Muscle of arm (tissue), 14 donors: ENCODE measurements at places on chromosomes 4 and X. TPM values are rescaled to one million over a fixed set of nuclear protein-coding genes. Genes with fewer than 3 reads are reported as not detected.

- no peak for DNase-seq
Observed at GRCh38 chr4:105272002-105272401, 125.3 kb downstream of the TET2 start.

DNA sequence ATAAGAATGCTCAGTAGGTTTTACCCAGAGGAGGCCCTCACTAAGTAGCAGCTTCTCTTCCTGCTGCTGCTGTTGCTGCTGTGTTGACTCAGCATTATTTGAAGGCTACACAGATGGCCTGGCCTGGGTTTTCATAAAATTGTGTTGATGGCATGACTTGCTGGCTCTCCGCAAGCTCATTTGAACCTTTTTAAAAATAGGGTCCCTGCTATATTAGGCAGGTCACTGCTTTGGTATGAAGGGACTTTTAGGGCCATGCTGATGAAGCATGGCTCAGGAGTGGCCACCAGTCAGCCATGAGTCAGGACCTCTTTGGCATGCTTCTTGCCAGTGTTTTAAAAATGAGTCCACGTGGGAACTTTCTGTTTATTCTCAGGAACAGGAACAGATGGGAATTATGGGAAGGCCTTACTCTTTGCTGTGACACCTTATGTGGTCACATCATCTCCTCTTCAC, 128.7 kb downstream of the MID1IP1 start:
- no peak for DNase-seq

- DNase-seq, result no peak
Observed at GRCh38 chrX:39676434-39676833, 421.3 kb downstream of the BCOR start.

DNA sequence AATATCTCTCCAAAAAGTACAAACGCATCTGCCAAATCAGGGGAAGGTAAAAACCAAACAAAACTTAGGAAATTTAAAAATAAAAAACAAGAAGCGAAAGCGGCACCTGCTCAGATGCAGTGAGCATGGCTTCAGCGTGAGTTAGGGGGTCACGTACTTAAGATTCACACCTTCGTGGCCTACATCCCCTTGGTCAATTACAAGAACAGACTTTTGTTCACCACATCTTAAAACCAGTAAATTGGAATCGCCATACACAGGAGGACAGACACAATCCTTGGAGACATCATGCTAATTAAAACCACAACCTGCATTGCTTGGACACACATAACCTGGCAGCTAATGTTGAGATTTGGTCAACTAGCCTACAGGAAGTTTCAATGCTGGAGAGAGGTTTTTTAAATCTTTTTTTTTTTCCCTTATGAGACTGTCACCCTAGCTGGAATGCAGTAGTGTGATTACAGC, 12.5 kb upstream of the SEL1L3 start:
- DNase-seq, result no peak

GRCh38 chrX:623599-624315, 6.8 kb upstream of the SHOX start:
- no peak for DNase-seq

Gene SSX7
- not detected for polyA plus RNA-seq

Gene MAP9
- not detected for polyA plus RNA-seq

Gene SH2D1A
- polyA plus RNA-seq, result 3.2 TPM

- DNase-seq, result no peak
Observed at GRCh38 chr4:73868206-73869129, 725 bp upstream of the CXCL1 start.

Gene FSTL5
- polyA plus RNA-seq, result not detected

- no peak for DNase-seq
Observed at GRCh38 chrX:56943264-56943663, 52.1 kb downstream of the SPIN3 start.

DNA sequence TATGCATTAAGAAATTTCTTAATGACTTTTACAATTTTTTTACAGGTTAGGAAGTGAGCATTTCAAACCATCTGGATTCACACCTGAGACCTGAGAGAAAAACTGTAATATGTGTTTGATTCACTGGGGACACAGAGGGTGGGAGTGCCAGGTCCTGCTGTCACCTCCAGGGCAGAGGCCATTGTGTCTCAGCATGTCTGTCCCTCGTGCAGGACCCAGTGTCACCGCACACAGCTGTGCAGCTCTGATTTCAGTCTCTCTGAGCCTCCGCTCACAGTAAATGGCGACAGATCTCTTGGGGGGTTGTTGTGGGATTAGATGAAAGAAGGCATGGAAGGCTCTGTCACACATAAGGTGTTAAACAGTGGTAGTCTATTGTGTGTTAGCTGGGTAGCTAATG, 23.0 kb upstream of the CLDN24 start:
- no peak for DNase-seq
